ENCODE measurements at places on chromosomes 1 and 21. TPM values are rescaled to one million over a fixed set of nuclear protein-coding genes. Genes with fewer than 3 reads are reported as not detected.

GRCh38 chr1:28507646-28508434 lies 2.0 kb downstream of the RCC1 start:
- DNase-seq: no peak

DNA sequence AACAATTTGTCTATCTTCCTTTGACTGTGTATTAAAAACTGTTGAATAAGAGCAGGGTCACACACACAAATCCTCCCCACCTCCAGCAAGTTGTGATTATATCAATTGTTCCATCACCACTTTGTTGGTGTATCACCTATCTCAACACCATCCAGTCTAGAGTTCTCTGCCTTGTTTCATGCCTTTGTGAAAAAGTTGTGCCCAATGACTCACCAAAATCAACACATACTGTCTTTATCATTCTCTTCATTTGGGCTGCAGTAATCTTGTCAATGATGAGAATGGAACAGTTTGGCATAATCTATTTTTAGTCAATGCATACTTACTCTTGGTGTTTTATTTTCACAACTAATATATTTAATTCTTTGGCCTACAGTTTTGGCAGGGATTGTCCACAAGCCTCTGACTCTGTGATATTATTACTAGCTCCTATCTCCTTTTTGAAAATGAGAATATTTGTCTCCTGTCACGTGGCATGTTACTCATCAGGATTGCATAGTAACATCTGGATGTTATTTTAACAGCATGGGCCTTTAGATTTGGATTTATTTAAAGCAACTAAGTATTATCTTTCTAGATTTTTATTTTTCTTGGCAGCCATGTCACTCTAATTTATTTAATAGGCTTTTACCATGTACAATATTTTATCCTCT lies 5.1 kb downstream of the C1orf87 start:
- no peak for DNase-seq

DNA sequence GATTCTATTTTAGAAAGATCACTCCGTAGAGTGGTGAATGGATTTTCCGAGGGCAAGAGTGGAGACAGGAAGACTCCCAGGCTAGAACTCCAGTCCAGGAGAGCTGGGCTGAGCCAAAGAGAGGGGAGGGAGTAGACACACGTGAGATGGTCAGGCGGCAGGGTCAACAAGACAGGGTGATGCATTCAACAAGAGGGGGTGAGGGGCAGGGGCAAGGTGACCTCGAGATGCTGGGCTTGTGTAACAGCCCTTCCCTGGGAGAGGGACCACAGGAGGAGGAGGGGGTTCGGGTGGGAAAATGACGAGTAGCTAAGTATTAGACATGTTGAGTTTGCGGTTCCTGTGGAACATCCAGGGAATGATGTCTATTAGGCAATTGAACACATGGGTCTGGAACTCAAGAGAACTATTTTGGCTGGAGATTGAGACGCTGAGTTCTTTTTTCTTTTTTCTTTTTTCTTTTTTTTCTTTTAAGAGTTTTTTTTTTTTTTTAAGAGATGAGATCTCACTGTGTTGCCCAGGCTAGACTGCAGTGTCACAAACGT lies 13.3 kb downstream of the RSPO1 start:
- no peak for DNase-seq

GRCh38 chr1:239262538-239262937 lies 123.8 kb upstream of the CHRM3 start:
- DNase-seq: no peak

Gene GPR37L1
- not detected for total RNA-seq

GRCh38 chr1:8373581-8374241 lies 55.8 kb downstream of the SLC45A1 start:
- DNase-seq: peak; percentile 89

Gene MRPL37
- 184 TPM for total RNA-seq

Gene CD48
- total RNA-seq: 0.05 TPM

GRCh38 chr1:46298387-46298786 lies 5.0 kb downstream of the LRRC41 start:
- no peak for DNase-seq

Gene PAQR6
- 0.37 TPM for total RNA-seq

DNA sequence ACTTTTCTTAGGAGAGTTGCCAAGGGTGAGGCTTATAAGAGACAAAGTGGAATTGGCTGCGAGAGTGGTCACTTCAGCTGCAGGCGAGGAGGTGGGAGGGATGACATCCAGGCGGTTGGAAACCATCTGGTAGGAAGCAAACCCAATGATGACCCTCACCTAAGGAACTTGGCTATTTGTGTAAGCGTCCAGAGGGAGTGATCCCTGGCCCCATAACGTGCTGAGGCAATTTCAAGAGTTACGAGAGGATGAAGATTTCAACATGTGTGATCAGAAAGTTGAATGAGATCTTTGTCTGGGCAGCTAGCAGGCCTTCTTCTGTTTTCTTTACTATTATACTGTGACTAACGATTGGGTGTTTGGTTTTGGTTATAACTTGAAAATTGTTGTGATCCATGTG lies 102.7 kb upstream of the VANGL1 start:
- DNase-seq: no peak

Gene PDC
- total RNA-seq: not detected

DNA sequence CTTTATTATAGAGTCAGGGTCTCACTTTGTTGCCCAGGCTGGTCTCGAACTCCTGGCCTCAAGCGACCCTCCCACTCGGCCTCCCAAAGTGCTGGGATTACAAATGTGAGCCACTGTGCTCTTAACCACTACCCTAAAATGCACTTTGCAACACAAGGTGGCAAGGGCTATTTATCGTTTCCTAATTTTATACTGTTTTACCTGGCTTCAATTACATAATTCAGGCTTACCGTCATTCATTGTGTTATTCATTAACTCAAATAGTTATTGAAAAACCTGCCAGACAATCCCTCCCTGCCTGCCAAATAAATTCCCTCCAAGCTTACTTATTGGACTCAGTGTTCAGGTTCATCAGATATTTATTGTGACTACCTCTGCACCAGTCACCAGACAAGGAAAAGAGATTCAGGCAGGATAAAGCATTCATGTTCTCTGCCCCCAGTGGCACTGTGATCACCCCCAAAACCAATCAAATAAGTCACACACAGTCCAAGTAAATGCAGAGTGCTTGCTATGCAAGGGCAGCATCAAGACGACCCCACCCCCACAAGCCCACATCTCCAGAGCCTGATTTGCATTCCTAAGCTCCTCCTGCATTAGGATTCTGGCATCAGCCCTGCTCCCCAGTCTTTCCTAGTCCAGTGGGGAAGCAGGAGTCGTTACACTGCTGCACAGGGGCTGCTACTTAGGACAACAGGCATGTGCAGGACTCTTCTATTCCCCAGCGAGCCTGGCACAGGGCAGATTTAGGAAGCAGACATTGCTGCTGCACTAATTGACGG lies 8.1 kb downstream of the PAQR7 start:
- DNase-seq: no peak

DNA sequence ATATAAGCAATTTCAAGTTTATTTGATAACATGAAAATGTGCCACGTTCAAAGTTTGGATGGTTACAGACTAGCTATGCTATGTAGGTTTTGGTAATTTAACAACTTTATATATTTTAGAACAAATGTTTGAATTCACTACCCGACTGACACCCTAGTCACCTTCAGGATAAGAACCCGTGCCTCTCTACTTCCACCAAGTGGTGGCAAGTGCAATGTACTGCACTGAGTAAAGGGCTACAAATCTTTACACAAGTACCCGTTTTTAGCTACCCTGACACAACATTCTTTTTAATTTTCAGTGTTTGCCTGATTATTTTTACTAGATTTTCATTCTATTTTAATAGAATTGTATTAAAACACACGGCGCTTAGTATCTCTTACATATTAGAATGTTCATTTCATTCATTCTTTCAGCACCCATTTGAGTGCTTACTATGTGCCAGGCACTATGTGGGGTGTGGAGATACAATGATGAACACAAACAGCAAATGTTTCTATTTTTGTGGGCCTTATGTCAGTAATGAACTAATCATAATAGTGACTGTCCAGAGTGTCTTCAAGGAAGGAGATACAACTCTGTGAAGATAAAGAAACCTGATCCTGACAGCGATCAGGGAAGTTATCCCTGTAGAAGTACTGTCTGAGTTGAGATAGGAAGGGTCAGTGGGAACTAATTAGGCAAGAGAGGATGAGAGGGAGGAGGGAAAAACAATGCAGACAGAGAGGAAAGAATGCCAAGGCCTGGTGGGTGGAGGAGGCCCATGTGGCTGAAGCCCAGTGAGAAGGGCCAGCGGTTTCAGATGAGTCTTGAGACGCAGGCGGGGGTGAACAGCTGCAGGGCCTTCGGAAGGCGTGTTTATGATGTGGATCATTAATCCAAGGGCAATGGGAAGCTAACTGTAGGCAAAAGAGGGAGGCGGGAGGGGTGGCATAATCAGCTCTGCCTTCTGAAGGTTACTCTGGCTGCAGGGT lies 3.8 kb downstream of the LCA5L start:
- peak; percentile 67 for DNase-seq

DNA sequence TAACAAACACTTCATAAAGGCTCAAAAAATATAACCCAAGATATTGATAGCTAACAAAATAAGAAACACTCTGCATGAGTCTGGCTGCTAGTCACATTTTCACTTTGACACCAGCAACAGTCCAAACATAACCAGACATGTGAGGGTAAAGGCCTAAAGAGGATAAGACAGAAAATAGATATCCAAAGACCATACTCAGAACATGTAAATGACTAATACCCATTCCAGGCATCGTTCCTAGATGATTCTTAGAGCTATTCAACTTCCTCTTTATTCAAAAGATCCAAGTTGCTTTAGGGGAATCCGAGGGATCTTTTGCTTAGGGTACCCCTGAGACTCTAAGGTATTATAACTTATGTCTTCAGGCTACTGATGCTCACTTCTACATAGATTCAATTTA lies 5.1 kb downstream of the COL24A1 start:
- DNase-seq: peak; percentile 70

DNA sequence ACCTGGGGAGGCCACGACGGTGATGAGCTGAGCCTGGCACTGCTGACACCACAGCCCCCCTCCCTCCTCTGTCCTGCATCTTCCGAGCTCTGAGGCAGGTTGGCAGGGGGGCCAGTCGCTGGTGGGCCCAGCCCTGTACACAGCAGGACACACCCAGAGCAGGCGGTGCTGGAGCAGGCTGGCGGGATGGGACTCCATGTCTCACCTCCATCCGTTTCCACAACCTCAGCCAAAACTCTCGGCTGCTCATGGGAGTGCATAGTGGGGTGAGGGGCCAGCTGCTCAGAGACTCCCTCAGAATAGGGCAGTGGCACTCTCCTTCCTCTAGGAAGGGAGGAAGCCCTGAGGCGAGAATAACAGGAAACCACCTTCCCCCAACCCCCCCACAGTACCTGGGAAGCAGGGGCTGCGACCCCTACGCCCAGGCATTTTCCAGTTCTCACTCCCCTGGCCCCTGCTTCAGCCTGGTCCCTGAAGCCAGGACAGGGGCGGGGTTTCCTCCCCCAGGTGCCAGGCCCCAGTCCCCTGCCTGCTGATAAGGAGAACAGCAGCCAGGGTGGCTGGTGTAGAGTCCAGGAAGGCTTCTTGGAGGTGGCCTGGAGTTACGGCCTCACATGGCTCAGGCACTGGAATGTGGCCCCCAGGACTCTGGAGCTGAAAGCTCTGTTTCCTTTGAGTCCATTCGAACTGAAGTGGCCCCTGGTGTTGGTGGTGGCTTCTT lies 3.2 kb upstream of the IBA57 start:
- DNase-seq: peak; percentile 25

GRCh38 chr1:19730793-19731192 lies 66.1 kb downstream of the HTR6 start:
- DNase-seq: no peak

GRCh38 chr21:14720237-14720636 lies 174.1 kb upstream of the SAMSN1 start:
- no peak for DNase-seq

DNA sequence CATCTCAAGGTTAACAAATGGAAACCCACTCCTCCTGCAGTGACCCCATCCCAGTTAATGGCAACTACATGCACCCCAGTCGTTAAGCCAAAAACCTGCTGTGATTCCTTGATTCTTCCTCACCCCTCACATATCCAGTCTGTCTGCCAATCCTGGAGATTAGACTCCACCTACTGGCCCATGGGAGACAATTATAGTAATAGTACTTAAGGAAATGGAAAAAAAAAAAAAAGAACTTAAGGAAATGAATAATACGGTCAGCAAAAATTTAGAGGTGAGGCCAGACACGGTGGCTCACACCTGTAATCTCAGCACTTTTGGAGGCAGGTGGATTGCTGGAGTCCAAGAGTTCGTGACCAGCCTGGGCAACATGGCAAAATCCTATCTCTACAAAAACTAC lies 7.0 kb downstream of the NOL9 start:
- peak; percentile 34 for DNase-seq

Gene FAAH
- 0.69 TPM for total RNA-seq

DNA sequence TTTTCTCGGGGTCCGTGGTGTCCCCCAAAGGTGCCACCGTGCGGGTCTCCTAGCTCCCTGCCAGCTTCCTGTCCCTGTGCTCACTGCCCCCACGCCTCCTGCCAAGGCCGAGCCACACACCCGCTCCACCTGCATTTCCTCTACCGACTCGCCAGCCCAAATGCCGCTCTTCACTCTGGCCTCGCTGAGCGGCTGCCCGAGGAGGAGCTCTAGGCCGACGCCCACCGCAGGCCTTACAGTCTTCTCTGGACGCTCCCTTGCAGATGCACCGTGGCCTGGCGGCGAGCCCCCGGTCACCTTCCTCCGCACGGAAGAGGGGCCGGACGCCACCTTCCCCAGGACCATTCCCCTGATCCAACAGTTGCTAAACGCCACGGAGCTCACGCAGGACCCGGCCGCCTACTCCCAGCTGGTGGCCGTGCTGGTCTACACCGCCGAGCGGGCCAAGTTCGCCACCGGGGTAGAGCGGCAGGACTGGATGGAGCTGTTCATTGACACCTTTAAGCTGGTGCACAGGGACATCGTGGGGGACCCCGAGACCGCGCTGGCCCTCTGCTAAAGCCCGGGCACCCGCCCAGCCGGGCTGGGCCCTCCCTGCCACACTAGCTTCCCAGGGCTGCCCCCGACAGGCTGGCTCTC lies 26.3 kb downstream of the FTCD start:
- DNase-seq: no peak

Gene KCNJ15
- total RNA-seq: 1.5 TPM

Gene FMO5
- total RNA-seq: 0.54 TPM

DNA sequence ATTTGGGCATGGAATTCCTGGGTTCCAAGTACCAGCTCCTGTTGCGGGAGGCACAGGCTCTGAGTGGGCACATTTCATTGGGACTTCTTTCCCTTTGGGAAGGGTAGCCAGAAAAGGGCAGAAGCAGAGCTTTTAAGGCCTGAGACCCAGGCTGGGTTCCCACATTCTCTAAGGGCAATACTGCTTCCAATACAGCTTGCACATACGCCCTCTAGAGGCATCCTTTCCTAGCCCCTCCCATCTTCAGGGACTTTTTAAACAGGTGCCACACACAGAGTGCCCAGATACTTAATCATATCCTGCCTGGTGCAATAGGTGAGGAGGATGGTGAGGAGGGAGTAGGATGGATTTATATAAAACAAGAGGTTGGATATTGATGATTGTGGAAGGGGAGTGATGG lies 5.7 kb downstream of the GPR88 start:
- DNase-seq: peak; percentile 20

- peak; percentile 60 for DNase-seq
These were observed 82.0 kb upstream of the PTGFR start for GRCh38 chr1:78408810-78409209.

- no peak for DNase-seq
These were observed 117.2 kb downstream of the SLC25A24 start for GRCh38 chr1:108082738-108083562.

Gene SERINC2
- total RNA-seq: 164 TPM

GRCh38 chr21:45094412-45094811 lies 20.0 kb downstream of the ADARB1 start:
- no peak for DNase-seq

Gene B3GALNT2
- total RNA-seq: 31.3 TPM

Data from M059J (cell line).